Foreskin fibroblast (primary cell): ENCODE measurements at places on chromosomes 11 and 22.

DNA sequence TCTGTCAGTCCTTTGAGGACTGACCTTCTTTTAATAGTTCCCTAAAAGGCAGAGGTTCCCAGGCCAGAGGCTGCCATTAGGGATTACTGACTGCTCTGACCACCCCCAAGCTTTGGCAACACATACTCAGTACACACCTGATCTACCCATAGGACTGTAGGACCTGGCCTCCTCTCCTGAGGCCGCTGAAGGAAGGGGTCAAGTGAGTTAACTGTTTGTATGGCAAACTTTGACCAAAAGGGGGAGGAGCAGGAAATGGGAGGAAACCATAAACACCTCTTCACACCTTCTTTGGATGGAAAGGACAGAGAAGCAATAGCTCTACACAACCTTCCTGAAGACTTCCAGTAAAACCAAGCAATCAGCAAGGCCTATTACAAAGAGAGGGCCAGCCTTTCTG, 104.0 kb downstream of the APOL5 start:
- DNase-seq: no peak

- peak; percentile 48 for DNase-seq
These were observed 88.7 kb upstream of the TIMP3 start for GRCh38 chr22:32712644-32713355.

DNA sequence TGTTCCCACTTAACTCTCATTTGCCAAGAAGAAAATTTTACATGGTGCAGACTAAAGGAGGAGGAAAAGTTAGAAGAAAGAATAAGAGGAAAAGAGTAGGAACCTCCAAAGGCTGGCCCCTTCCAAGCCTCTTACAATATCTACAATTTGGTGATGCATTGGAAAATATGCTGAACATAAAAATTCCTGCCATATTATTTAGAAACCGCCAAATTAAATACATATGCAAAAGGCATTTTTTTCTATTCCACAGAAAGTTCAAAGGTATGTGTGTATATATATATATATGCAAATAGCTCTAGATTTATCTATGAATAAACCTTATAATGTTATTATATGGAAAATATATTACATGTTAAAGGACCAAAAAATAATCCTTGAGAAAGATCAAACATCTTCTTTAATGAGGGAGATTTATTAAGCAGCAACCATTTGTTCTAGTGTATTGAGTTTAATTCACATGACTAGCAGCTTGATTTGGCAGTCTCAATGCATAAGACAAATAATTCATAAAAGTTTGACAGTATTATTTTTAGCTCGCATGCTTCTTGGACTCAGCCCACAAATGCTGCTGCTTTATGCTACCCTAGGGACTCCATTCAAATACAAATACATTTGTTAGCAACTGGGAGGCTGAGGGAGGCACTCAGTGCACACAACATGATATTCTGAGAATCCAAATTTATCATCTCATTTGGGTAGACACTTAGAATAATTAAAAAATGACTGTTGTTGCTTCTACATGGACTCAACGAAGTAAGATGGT, 184.9 kb downstream of the SBF2 start:
- peak; percentile 53 for DNase-seq

DNA sequence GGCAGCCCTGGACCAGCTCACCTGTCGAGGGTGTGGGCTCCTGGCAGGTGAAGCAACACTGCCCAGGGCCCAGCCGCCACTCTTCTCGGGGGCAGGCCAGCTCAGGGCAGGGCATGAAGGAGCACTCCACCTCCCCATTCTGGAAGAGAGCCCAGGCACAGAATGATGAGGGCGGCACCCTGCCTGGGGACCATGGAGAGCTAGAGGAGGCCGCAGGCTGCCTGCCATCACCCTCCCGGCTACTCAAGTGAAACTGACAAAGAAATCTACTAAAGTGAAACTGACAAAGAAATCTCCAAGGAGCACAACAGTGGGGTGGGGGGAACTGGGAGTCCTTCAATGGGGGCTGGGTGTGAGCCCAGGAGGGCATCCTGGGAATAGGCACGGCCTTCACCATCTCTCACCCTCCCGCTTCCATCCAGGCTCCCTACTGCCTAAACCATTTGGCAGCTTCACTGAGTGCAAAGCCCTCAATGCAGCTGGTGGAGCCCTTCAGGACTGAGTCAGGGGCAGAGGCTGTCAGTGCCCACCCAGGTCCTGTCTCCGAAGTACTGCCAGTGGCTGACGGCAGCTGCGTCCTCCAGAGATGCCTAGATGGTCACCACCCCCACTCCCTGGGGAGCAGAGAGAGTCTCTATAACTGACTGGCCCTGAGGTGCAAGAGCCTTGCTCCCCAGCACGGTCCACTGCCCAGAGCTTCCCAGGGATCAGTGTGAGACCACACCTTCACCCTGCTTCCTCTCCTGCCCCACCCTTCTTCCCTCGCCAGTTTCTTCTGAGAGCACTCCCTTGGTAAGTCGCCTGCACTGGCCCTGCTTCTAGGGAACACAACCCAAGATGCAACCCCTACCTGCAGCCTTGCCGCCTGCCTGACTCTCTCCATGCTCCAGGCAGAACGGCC, 21.7 kb downstream of the VWCE start:
- DNase-seq: no peak

- no peak for DNase-seq
These were observed 524.5 kb downstream of the NTM start for GRCh38 chr11:131894615-131895544.

- peak; percentile 97 for DNase-seq
These were observed 26.8 kb downstream of the TPCN2 start for GRCh38 chr11:69075421-69076128.

DNA sequence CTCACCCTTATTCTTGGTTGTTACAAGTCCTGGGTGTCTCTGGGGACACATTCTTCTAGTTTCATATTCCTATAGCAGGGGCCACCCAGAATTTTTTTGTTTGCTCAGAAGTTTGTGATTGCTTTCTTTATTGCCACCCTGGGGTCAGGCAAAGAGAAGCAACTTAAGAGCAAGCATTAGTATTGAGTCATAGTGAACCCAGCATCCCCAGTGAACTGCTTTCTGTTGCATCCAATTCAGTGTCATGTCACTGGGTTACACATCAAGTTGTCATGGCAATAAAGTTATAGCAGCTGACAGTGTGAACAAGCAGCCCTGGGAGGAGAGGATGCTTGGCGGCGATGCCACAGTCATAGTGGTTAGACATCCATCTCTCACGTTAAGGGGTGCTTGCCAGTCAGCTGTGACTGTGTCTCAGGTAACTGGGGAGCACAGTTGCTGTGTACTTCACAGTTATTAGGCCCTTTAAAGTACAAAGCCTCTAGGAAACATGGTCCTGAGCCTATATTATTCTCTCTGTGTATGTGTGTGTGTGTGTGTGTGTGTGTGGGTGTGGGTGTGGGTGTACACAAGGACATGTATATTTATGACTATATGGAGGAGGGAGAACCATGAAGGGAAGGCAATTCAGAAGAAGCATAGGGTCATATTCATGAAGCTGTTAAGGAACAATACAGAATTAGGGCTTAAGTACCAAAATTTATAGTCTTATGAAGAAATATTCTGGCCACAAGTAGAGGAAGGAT, 52.5 kb downstream of the TRIM44 start:
- peak; percentile 66 for DNase-seq

DNA sequence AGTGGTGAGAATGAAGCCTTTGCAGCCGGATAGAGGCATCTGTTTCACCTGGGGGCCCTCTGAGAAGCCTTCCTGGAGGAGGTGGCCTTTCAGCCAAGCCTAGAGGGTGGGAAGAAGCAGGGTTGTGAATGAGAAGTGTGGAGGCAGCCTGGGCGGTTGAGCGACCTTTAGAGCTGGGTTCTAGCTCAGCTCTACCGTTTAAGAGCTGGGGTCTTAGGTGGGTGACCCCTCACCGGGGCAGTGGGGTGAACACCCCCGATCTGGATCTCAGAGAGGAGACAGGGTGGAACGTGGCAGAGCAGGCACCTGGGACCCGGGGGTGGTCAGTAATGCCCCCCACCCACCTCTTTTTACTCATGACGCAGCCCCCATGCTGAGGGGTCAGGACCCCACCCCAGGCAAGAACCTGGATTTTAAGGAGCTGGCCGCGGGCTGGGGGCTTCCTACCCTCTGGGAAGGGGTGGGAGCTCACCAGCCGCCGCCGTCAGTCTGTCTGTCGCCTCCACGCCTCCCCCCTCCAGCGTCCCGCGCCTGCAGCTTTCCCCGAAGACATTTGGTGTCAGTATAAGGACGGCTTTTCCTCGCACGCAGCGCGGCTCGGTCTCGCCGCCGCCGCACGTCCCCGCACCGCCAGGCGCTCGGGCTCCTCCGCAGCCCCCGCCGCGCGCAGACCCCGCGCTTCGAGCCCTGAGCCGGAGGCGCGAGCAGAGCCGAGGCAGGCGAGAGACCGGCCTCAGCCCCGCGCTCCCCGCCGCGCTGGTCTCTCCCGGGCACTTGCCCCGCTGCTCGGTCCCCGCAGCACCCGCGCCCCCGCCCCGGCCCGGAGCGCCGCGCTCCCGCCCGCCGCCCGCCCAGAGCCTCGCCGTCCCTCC, 13.3 kb upstream of the CACNA1I start:
- DNase-seq: peak; percentile 56

DNA sequence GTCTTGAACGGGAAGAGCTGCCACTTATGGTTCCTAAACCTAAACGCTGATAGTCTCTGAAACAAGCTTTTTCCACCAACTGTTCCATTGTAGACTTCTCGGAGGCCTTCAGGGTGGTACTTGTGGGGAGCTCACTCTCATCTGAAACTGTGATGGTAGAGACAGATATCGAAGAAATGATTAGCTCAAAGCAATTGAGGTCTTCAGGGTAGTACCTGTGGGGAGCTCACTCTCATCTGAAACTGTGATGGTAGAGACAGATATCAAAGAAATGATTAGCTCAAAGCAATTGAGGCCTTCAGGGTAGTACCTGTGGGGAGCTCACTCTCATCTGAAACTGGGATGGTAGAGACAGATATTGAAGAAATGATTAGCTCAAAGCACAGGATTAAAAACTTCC, 175.7 kb downstream of the SWAP70 start:
- no peak for DNase-seq

DNA sequence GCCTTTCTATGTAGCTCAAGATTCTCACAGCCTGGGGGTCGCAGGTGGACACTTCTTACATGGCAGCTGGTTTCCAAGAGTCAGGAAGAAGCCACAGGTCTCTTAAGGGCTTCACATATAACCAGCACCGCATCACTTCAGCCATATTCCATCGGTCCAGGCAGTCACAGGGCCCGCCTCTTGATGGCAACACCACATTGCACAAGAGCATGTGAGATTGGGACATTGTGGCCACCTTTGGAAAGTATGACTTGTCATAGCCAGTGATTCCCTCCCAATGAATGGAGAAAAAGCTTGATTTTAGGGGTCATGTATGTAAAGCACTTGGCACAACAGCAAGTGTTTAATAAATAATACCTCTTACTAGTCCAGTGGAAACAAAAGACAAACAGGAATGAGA, 98.3 kb downstream of the NCAM1 start:
- DNase-seq: no peak

DNA sequence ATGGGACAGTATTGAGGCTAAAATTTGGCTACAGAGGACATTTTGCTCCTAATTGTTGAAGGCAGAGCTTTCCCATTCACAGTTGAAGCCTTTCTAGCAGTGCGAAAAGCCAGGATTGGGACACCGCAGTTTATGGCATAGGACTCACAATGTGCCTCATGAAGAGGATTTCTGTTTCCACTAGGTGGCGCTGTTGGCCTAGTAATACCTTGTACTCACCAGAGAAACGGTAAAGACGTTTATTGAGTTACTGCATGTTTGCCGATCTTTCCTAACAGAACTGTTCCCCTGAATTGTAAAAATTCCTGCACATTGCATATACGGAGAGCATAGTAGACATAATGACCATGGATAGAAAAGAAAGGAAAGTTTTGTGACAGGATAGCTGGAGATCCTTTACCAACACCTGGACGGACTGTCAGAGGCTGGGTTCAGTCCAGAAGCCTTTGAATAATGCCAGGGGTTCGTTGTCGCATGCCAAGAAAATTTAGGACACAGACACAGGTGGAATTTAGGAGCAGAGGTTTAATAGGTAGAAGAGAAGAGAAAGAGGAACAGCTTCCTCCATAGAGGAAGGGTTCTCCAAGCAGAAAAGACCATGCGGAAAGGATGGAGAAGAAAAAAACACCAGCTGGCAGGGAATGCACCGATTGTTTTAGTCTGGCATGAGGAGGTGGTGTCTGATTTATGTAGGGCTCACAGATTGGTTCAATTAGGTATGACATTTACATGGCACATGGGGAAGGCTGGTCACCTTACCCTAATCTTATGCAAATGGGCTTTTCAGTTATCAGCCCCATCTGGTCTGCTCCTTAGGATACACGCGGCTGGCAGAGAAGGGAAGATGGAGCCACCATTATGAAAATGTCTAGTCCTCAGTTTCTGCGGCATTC, 10.8 kb upstream of the OR51D1 start:
- peak; percentile 51 for DNase-seq

GRCh38 chr22:48701296-48702030, 1126.2 kb downstream of the BRD1 start:
- no peak for DNase-seq

- DNase-seq: peak; percentile 63
These were observed 35.2 kb downstream of the PPP2R1B start for GRCh38 chr11:111730871-111731591.

- no peak for DNase-seq
These were observed 279.0 kb downstream of the CTTN start for GRCh38 chr11:70677232-70677916.

DNA sequence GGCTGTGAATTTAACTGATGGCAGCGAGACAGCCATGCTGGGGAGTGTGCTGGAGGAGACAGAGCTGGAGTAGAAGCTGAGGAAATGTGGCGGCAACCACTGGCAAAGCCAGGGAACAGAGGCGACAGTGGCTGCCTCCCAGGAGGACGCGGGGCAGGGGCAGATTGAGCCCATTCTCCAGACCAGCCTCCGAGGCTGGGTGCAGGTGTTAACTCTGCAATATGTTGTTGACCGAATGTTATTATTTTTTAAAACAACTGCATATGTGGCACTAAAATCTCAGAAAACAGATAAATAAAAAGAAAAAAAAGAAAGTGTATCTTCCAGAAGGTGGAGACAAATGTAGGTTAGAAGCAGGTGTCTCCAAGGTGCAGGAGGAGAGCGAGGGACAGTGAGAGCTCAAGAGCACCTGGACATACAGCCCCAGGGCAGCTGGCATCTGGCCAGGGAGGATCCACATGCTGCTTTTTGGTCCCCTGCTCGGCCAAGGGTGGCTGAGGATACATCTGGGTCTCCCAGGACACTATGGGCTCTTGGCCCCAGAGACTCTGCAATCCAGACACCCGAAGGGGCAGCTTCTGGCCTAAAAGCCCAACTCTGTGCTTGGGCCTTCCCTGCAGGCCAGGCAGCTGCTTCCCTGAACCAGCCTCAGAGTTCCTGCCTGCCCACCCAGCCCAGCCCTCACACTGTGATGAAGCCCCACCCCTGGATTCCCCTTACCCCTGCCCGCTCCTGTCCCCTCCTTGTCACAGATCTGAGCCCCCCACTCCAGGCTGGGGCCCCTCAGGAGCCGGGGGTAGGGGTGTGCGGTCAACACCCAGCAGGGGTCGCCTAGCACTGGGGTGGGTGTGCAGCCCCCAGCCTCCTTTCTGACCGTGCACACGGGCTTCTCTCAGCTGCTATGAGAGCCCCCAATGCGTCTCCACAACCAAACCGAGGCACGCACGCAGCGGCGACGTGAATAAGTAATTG, 12.9 kb downstream of the RTN4R start:
- DNase-seq: no peak
